ENCODE measurements at places on chromosomes 3 and 15.

DNA sequence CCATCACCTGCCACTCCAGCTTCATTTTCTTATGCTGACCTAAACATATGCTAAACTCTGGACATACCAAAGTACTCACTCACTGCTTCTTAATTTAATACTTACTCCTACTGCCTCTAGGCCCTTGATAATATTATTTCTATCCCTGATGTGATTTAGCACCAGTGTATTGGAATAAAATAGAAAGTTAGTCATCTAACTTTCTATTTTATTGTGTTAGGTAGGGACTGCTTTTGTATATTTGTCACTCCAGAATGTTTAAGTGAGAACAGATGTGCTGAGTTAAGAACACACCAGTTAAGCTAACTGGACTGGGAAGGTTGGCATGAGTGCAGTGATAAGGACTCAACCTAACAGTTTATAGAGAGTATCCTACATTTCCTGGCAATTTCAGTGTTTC lies 6.5 kb upstream of the CLDN16 start:
- DNase-seq: no peak

GRCh38 chr3:65376426-65376825 lies 662.3 kb downstream of the MAGI1 start:
- no peak for DNase-seq

DNA sequence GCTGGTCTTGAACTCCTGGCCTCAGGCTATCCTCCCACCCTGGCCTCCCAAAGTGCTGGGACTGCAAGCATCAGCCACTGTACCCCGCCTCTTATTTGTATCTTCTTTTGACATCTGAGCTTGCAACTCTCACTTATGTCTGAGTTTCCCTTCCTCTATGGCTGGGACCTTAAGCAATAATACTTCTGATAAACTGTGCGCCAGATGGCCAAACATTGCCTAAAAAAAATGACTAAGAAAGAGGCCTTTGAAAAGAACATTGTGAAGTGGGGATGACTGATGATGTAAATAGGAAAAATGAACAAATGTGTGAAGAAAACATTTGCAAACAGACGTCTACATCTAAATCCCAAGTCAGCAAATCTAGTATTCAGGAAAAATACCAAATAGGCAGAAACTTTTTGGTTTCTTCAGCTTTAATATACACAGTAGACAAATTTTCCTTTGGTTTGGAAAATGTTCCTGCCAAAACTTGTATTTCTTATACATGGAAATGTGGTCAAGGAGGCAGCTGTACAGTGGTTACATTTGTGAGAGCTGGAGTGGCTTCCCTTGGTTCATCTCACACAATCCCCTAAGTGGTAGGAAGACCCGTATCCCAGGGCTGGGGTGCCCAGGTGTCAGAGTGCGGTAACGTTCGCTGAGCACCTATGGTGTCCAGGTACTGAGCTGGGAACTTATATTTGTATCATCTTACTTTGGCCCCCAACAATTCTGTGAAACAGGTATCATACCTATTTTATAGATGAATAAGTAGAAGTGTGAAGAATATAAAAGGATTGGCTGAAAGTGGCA lies 11.6 kb upstream of the TFRC start:
- DNase-seq: peak; percentile 65

DNA sequence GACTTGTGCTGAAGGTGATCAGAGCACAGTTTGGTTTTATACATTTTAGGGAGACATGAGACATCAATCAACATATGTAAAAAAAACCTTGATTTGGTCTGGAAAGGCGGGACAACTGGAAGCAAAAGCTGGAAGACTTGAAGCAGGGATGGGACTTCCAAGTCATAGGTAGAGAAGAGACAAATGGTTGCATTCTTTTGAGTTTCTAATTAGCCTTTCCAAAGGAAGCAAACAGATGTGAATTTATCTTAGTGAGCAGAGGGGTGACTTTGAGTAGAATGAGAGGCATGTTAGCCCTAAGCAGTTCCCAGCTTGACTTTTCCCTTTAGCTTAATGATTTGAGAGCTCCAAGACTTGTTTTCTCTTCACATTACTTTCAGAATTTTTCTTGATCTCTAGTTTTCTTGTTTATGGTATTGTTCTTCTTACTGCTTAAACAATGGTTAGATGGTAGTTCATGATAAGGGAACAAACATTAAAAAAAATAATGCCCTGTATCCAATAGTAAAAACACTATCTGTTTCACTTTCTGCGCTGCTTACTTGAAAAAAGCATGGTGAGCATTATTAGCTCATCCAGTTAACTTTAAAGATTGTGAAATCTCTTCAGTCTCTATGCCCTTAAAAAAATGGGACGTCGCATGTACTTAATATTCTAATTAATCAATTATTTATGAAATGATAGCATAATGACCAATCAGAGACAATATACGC lies 48.5 kb upstream of the BCHE start:
- no peak for DNase-seq

DNA sequence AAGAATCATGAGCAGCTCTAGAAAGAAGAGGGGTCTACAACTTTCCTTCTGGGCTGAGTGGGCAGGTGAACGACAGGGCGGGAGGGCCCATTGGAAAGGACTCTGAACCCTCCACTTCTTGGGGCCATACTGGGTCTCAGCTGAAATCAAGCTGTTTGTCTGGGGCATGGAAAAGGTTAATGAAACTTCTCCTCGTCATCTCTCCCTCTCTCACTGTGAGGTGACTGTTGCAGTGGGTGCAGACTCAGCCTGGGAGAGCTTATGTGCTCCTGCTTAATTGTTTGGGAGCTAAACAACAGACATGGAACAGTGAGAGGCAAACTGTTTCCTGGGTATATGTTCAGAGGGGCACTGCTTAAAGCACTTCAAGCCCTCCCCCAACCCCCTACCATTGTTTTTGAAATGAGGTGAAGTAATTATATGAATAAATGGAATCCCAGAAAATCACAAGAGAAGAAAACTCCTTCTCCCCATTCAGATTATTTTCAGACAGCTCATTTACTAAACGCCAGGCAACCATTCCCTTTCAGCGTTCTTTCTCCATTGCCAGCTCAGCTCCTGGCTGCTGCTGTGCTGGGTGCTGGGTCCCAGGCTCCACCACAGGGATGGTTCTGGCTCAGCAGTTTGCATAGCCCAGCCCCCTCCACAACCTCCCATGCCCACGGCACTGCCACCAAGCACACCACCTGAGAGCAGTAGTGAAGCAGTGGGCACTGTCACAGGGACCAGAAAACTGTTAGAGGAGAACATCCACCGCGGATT lies 444.9 kb upstream of the TBL1XR1 start:
- no peak for DNase-seq

DNA sequence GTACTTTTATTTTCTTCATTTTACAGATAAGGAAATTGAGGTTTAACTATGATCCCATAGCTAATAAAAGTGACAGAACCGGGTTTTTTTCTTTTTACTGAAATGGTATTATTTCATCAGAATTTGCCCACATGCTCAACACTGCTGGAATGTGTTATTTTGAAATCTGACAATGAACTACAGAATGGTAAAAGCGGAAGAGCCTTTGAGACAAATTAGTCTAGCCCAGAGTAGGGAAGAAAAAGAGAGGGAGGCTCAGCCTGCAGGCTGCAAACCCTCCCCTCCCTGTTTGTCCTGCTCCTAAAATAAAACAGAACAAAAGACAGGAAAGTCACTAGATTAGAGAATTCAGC lies 100.3 kb upstream of the LIPC start:
- DNase-seq: no peak

DNA sequence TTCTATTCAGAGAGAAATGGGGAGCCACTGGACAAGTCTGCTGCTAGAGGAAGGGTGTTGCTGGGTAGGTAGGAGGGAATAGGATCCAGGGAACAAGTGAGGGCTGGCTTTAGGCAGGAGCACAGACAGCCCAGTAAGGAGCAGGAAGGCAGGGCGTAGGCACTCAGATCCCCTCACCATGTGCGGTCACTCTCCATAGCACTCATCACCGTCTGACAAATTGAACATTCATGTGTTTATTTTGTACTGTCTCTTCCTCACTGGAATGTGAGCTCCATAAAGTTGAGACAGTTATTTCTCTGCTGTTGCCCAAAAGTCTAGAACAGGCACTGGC lies 24.2 kb upstream of the LRRC34 start:
- no peak for DNase-seq

DNA sequence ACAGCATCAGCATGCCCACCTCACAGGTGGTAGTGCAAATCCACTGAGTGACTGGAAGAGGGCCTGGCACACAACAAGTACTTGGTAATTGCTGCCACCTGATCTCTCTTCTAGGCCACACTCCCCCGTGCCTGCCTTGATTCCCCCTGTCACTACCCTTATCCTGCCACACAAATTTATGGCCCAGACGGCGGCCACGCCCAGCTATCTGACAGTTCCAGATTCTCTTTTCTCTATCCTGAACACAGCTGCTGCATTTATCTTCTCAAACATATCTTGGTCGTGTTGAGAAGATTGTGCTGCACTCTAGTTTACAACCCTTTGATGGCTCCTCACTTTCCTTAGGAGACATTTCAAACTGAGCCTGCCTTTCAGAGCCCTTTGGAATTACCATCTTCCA lies 585.2 kb downstream of the NTRK3 start:
- no peak for DNase-seq

DNA sequence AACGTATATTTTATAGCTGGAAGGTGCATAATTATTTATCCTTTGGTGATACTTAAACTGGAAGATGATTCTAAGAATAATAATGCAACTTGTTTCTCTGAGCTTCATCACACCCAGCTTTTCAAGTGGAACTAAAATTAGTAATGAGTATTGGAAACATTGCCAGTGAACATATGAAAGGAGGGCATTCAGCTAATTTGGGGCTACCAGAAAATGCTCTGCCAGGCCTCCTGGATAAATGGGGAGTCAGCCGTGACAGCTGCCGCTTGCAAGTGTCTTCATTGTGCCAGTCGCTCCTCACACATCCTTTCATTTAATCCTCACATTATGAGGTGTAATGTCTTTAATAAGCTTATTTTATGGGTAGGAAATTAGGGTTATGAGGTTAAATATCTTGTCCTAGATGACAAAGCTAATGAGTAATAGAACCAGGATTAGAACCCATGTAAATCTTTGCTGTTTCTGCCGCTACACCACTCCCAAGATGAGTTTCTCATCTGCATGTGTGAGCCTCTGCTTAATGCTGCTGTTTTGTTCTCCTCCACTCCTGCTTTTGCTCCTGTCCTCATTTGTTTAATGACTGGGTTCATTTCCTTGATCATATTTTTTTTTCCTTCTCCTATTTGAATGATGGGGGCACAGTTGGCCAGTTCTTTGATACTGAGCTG lies 155.7 kb downstream of the PLCL2 start:
- no peak for DNase-seq

GRCh38 chr15:35173444-35174118 lies 88.5 kb upstream of the NANOGP8 start:
- no peak for DNase-seq

GRCh38 chr15:90836296-90836871 lies 32.0 kb upstream of the FURIN start:
- DNase-seq: peak; percentile 32

DNA sequence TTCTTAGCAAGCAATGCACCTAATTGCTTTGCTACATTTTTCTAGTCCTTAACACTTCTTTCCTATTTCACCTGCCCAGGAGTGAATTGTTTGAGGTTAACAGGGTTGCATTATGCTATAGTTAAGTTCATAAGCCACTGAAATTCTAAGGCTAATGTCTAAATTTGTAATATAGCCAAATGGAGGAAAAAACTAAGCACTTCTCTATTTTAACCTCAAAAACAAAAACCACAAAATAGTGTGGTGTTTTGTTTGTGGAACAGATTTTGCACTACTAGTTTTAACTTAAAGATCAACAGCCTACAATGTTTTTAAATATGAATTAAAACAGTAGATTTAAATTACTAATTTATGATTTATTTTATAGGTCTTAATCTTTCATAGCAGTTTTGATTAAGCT lies 5.5 kb downstream of the ATOSA start:
- no peak for DNase-seq
